Thoracic aorta endothelial cell (primary cell): ENCODE measurements at places on chromosomes 7 and 10. TPM values are rescaled to one million over a fixed set of nuclear protein-coding genes. Genes with fewer than 3 reads are reported as not detected.

The NPFFR1 gene
- not detected in 2 replicates for total RNA-seq

The UTF1 gene
- not detected in 2 replicates for total RNA-seq

The UCN3 gene
- total RNA-seq = not detected in 2 replicates

The TSPAN15 gene
- total RNA-seq = 23.9 and 31.1 TPM in 2 replicates

The PLXDC2 gene
- total RNA-seq = 0.93 and 1.5 TPM in 2 replicates

The CCNJ gene
- 28.3 and 28.7 TPM in 2 replicates for total RNA-seq

The IFIT2 gene
- total RNA-seq = 1.7 and 2.4 TPM in 2 replicates

The ST8SIA6 gene
- total RNA-seq = 0.29 and 2.3 TPM in 2 replicates

The SPRN gene
- not detected in 2 replicates for total RNA-seq

The MKX gene
- total RNA-seq = not detected in 2 replicates

The NME8 gene
- not detected in 2 replicates for total RNA-seq

The CREB3L2 gene
- total RNA-seq = 36.8 and 65.3 TPM in 2 replicates

The GPR15LG gene
- total RNA-seq = not detected in 2 replicates

The ERVW-1 gene
- total RNA-seq = not detected in 2 replicates

The PIK3AP1 gene
- 0.40 and 0.65 TPM in 2 replicates for total RNA-seq

The WNT16 gene
- total RNA-seq = not detected in 2 replicates

The ZNF37A gene
- 15.6 and 19.1 TPM in 2 replicates for total RNA-seq

The CPED1 gene
- total RNA-seq = 0.86 and 1.3 TPM in 2 replicates

The SAMD9L gene
- 24.3 and 26.5 TPM in 2 replicates for total RNA-seq

The PDZD7 gene
- 0.50 and 0.53 TPM in 2 replicates for total RNA-seq

The ERV3-1 gene
- total RNA-seq = 32.2 and 50.5 TPM in 2 replicates

The FAM131B gene
- 0.93 TPM in 2 replicates for total RNA-seq

The GPR146 gene
- 5.9 and 9.1 TPM in 2 replicates for total RNA-seq

The SLC35B4 gene
- total RNA-seq = 18.4 and 21.9 TPM in 2 replicates

The UBTD1 gene
- total RNA-seq = 38.1 and 42.4 TPM in 2 replicates

The PPP1R3C gene
- 1.1 and 1.6 TPM in 2 replicates for total RNA-seq

The CD36 gene
- total RNA-seq = under 0.01 and 0.53 TPM in 2 replicates

The PAX4 gene
- total RNA-seq = not detected in 2 replicates

The CPEB3 gene
- 2.0 TPM in 2 replicates for total RNA-seq

The STK31 gene
- 0.57 TPM in 1 of 2 replicates, not detected in the other for total RNA-seq

The UBE3C gene
- 147 and 149 TPM in 2 replicates for total RNA-seq

The SPAG6 gene
- total RNA-seq = not detected in 2 replicates

The SLC16A12 gene
- 0.80 TPM in 1 of 2 replicates, not detected in the other for total RNA-seq

The DENND2A gene
- total RNA-seq = not detected in 2 replicates

The RSPH10B gene
- total RNA-seq = 0.53 TPM in 1 of 2 replicates, not detected in the other

The ZNRF2 gene
- total RNA-seq = 6.6 and 8.8 TPM in 2 replicates

The FKBP6 gene
- total RNA-seq = not detected in 2 replicates

The TMEM229A gene
- not detected in 2 replicates for total RNA-seq

The CYP3A5 gene
- total RNA-seq = not detected in 2 replicates

The PAPOLB gene
- total RNA-seq = 0.22 and 0.27 TPM in 2 replicates

The C7orf33 gene
- not detected in 2 replicates for total RNA-seq

The COL13A1 gene
- 27.6 and 73.0 TPM in 2 replicates for total RNA-seq

The MOGAT3 gene
- total RNA-seq = not detected in 2 replicates

The SHTN1 gene
- total RNA-seq = 20.7 and 26.2 TPM in 2 replicates

The GAD2 gene
- total RNA-seq = not detected in 2 replicates

The INSYN2A gene
- 0.07 and 0.13 TPM in 2 replicates for total RNA-seq

The WDR86 gene
- total RNA-seq = not detected in 2 replicates

The FAM200A gene
- total RNA-seq = 6.5 and 8.1 TPM in 2 replicates

The TUBB8 gene
- total RNA-seq = 0.07 TPM in 1 of 2 replicates, not detected in the other

The AASS gene
- total RNA-seq = 48.3 and 62.6 TPM in 2 replicates

The PLAC9 gene
- 4.7 and 4.9 TPM in 2 replicates for total RNA-seq

The GIMAP6 gene
- 155 and 156 TPM in 2 replicates for total RNA-seq

The FOXI2 gene
- not detected in 2 replicates for total RNA-seq

The DYNC1I1 gene
- 1.6 and 4.0 TPM in 2 replicates for total RNA-seq

The FKBP14 gene
- total RNA-seq = 28.0 and 42.0 TPM in 2 replicates

The ZNF425 gene
- 1.0 and 1.2 TPM in 2 replicates for total RNA-seq
